HL-60 (cell line): ENCODE measurements at places on chromosomes 5 and 9.

DNA sequence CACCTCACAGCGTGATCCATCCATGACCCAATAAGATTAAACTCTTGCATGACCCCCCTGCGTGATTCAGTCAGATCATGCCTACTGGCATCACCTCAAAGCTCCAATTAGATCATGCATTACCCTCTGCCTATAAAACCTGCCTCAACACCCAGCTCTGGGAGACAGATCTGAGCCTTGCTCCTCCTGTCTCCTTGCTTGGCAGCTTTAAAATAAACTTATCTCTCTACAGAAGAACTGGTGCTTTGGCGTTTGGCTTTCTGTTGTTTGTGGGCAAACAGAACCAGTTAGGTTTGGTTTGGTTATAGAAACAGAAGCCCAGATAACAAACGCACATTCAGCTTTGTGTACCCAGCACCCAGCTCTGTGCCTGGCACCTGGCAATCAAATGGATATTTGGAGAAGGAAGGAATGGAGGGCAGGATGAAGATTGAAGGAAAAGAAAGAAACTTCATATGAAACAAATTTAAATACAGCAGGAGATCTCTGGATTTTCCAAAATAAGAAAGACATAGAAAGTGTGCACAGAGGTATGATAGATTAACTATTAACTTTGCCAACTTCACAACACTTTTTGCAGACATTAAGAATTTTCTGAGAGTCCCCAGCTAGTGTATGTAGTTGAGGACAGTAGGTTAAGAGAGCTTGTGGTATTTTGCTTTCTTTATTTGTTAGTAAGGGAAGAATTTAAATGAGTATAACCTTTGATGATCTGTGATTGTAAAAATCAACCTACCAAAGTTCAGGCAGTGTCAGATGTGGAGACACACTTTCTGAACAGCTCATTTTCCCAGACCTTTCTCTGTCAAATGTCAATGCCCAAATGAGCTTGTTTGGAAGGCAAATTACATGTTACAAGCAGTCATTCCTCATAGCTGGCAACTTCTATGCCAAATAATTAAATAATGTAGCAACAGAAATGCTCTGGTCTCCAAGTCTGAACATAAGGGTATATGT lies 102.1 kb upstream of the ASTN2 start:
- no peak for DNase-seq

- no peak for DNase-seq
Observed at GRCh38 chr5:113226116-113226736, 208.6 kb downstream of the TSSK1B start.

GRCh38 chr9:70389188-70389587 lies 25.3 kb downstream of the KLF9 start:
- DNase-seq, result no peak

DNA sequence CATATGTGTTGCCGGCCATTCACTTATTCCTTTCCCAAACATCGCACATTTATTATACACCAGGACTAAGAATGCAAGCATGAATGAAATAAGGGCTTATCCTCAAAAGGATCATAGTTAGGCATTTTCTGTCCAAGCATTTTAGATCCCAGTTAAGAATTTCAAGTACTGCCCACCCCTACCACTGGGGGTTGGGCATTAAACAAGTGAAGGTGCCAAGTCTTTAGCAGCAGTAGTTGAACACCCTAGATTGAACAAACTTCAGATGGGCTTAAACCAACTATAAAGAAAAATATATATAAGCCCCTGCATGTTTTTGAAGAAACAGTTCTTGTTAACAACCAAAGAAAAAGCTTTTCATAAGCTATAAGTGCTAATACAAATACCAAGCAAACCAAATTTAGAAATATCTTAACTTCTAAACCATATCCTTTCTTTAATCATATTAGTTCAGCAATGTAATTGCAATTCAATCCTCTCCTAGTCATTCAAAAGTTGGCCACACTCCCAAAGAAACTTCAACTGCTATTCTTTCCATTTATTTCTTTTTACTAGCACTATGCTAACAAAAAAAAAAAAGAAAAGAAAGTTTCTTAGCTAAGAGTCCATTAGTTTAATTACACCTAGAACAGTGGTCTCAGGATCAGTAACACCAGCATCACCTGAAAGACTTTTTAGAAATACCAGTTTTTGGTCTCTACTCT lies 149.8 kb downstream of the MLLT3 start:
- no peak for DNase-seq

DNA sequence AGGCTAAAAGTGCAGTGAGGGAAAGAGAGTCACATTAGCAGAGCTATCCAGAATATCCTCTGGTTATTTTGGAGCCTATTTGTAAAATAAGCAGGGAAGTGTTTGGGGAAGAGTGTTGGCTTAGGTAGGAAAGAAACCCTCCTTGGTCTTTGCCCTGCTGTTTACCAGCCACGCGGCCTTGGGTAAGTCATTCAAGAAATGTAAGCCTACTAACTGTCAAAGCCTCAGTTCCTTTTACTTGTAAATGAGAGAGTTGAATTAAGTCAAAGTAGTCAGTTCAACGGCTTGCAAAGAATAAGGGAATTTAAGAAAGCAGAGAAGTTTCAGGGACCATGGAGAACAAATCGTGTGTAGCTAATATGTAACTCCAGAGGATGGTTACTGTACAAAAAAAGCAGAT lies 75.8 kb upstream of the TNC start:
- DNase-seq, result no peak

- no peak for DNase-seq
Observed at GRCh38 chr5:119398727-119399466, 43.1 kb downstream of the TNFAIP8 start.
